ENCODE measurements at places on chromosomes 5 and 9. TPM values are rescaled to one million over a fixed set of nuclear protein-coding genes. Genes with fewer than 3 reads are reported as not detected.

Gene SMIM33
- total RNA-seq, result not detected

Gene PCA3
- not detected for total RNA-seq

DNA sequence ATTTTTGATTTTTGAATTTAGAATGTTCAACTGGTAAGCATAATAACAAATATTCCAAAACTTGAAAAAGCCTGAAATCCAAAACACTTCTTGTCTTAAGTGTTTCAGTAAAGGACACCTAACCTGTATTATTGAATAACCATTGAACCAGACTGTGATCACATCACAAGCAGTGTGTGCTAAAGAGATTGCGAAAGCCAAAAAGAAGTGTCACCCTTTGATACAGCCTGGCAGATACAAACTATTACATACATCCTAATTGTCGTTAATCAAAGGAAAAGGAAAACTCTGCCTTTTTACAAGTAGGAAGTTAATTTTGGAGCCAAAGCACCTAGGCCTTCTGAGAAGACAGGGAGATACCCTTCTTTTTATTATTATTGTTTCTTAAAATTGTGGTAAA is 8.4 kb upstream of the FAM120AOS start:
- no peaks in the 10 kb centered on the region for H3K36me3 ChIP-seq
- no peaks in the 10 kb centered on the region for H3K27me3 ChIP-seq
- no peak for DNase-seq

- peaks cover 2% of the 10 kb centered on the region for H3K36me3 ChIP-seq
- no peak for DNase-seq
- no peaks in the 10 kb centered on the region for H3K4me1 ChIP-seq
These were observed 94.8 kb downstream of the RCL1 start for GRCh38 chr9:4887556-4887955.

- H3K4me1 ChIP-seq, result 0 out of 2 replicates have a peak, but pooled peaks cover 12% of the 10 kb centered on the region
- no peak overlapping the region for H3K4me3 ChIP-seq
- H3K36me3 ChIP-seq, result no peaks in the 10 kb centered on the region
- DNase-seq, result no peak
- H3K27me3 ChIP-seq, result no peaks in the 10 kb centered on the region
- H3K27ac ChIP-seq, result 0 out of 2 replicates have a peak overlapping the region, but pooled peaks have one; percentile 21
These were observed 47.0 kb upstream of the SHC3 start for GRCh38 chr9:89225587-89225986.
